Psoas muscle (tissue), 8 donors: ENCODE measurements at places on chromosomes 2 and 18. TPM values are rescaled to one million over a fixed set of nuclear protein-coding genes. Genes with fewer than 3 reads are reported as not detected.

Gene KCTD1
- total RNA-seq, result 8.6 TPM

Gene HSBP1L1
- 8.7 TPM for total RNA-seq

Gene FKBP1B
- total RNA-seq, result 0.69 TPM

- H3K4me3 ChIP-seq, result no peak overlapping the region
- no peak overlapping the region for H3K27ac ChIP-seq
- no peaks in the 10 kb centered on the region for H3K27me3 ChIP-seq
- no peak for DNase-seq
- H3K36me3 ChIP-seq, result no peaks in the 10 kb centered on the region
These were observed 155.1 kb downstream of the SMAD7 start for GRCh38 chr18:48795696-48796095.

- no peaks in the 10 kb centered on the region for H3K36me3 ChIP-seq
- peaks cover 14% of the 10 kb centered on the region for H3K4me1 ChIP-seq
- no peaks in the 10 kb centered on the region for H3K27me3 ChIP-seq
- no peak overlapping the region for H3K27ac ChIP-seq
These were observed 2.7 kb upstream of the IL1R1 start for GRCh38 chr2:102139851-102140250.

DNA sequence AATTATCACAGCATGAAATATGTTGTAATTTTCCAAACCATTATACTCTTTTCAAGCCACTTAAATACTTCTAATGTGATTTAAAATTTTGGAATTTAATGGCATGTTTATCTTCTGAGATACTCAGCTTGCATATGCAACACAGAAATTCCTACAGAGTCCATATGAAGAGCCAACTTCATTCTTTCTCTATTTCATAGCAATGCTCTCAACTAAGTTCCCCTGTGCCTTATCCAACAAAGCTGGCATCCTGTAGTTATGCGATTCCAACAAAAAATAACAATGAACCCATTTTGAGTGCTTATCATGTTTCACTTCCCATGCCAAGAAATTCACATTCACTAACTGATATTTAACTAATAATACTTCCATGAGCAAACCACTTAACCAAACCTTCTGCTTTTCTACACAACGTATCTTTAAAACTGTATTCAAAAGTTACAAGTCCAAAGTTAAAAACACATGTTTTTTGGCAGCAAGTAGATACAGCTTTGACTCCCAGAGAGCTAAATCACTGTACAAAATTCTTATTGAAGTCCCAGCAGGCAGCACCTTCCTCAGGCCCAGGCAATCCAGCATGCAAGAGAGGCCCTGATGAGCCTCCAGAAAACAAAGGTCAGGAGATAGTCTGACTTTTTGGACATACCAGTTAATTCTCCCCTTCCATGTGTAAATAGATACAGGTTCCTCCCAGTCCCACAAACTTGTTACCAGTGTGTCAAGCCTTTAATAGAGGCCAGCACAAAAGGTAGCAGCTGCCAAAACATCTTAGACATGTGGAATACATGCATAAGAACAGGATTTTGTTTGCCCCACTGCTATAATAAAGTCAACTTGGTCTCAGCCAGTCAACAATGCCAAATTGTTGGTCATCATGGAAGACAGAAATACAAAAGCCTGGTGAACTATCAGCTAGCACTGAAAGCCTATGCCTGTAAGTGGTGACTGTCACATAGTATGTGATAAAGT is 113.1 kb upstream of the WDR75 start:
- H3K36me3 ChIP-seq, result no peaks in the 10 kb centered on the region
- H3K27me3 ChIP-seq, result no peaks in the 10 kb centered on the region
- no peak overlapping the region for H3K27ac ChIP-seq
- no peak overlapping the region for H3K4me3 ChIP-seq
- no peak for DNase-seq

- H3K27me3 ChIP-seq, result no peaks in the 10 kb centered on the region
- DNase-seq, result no peak
- H3K27ac ChIP-seq, result no peak overlapping the region
- H3K4me1 ChIP-seq, result no peaks in the 10 kb centered on the region
These were observed 170.8 kb downstream of the PMAIP1 start for GRCh38 chr18:60070631-60071030.

- H3K27ac ChIP-seq, result peak overlapping the region; percentile 98
- H3K27me3 ChIP-seq, result no peaks in the 10 kb centered on the region
- peaks cover 3% of the 10 kb centered on the region for H3K4me1 ChIP-seq
- no peaks in the 10 kb centered on the region for H3K36me3 ChIP-seq
- peak overlapping the region; percentile 80 for H3K4me3 ChIP-seq
These were observed 114.8 kb upstream of the SERTAD2 start for GRCh38 chr2:64768491-64769005.

- H3K27ac ChIP-seq, result no peak overlapping the region
- peaks cover 23% of the 10 kb centered on the region for H3K4me1 ChIP-seq
- no peaks in the 10 kb centered on the region for H3K36me3 ChIP-seq
- H3K27me3 ChIP-seq, result no peaks in the 10 kb centered on the region
- H3K4me3 ChIP-seq, result no peak overlapping the region
- peak; percentile 45 for DNase-seq
These were observed 1.4 kb downstream of the NEURL3 start for GRCh38 chr2:96503637-96504243.

GRCh38 chr2:66575625-66576310 is 140.8 kb downstream of the MEIS1 start:
- no peaks in the 10 kb centered on the region for H3K27me3 ChIP-seq
- peaks cover 15% of the 10 kb centered on the region for H3K4me1 ChIP-seq
- no peak overlapping the region for H3K27ac ChIP-seq
- DNase-seq, result peak; percentile 40
- H3K36me3 ChIP-seq, result peaks cover 2% of the 10 kb centered on the region

DNA sequence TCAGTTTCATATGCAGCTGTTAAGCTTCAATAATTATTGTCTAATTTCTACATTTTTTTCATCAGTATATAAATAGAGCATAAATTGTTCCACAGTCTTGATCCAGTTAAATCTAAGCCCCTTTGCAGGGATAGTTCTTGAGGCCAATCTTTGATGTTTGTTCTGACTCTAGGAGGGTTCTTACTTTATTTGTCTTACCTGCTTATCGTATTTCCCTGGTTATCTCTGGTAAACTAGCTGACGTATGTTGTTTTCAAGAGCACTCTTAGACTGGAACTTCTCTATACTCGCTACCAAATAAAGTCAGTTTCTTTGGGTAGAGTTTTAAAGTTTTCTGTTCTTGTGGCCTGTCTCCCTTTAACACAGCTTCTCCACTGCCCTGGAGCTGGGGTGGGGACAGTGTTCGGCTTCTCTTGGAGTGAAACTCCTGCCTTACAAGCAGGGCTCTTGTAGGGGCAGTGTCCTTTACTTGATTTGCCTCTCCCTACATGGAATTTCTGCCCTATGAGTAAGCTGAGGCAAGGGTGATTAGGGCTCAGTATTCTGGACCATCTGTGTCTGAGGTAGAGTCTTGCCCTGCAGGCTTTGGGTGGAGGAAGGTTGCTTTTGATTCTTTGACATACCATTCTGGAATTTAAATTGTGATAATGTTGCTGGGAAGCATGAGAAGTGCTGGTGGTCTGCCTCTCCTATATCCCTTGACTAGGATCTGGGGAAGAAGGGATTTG is 90.3 kb downstream of the PTPN4 start:
- H3K27me3 ChIP-seq, result no peaks in the 10 kb centered on the region
- no peak overlapping the region for H3K27ac ChIP-seq
- no peak overlapping the region for H3K4me3 ChIP-seq

- H3K27me3 ChIP-seq, result no peaks in the 10 kb centered on the region
- H3K36me3 ChIP-seq, result no peaks in the 10 kb centered on the region
- no peak overlapping the region for H3K4me3 ChIP-seq
These were observed 55.0 kb upstream of the SERPINB2 start for GRCh38 chr18:63832470-63832869.
